Mesenteric fat pad (tissue), 1 donor: ENCODE measurements at places on chromosomes 16 and 17.

- no peak for DNase-seq
Measured at GRCh38 chr17:37710344-37710886, 34.4 kb downstream of the HNF1B start.

DNA sequence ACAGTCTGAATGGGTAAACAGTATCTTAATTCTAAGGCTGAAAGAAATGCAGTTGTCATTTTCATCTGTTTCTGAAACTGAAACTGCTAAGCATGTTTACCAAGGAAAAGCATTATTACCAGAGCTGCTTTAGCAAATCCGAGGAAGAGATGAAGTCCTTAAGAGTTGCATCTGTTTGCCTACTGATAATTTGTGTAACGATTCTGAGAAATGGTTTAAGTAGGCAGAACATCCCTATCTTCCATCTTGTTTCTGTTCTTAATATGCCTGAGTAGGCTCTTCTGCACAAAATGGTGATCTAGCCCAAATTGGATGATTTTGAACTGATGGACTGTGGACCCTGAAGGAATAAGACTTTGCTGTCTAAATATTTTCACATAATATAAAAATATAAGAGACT is 34.9 kb downstream of the NUP93 start:
- no peak for DNase-seq

DNA sequence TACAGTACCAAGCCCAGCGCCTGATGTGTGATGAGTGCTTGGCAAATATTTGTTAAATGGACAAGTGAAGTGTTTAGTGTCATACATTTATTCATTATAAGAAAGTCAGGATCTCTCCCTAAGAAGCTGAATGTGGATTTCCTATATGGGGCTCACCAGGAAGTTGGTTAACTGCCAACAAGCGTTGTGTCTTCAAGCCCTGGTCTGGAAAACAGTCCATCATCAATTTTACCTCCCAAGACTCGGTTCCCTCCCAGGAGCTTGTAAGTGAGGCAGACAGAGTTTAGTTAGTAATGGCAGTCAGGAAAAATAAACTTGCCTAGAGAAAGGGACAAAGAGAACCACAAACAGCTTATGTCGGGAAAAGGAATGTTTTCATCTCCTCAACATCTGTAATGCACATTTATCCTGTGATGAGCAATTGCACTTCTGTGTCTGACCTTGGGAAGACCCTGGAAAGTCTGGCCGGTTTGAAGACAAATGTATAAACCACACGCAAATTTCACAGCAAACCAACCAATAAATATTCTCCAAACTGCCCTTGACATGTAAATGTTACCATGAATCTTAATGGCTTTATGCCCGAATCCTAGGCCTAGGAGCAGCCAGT is 28.3 kb downstream of the C16orf95 start:
- no peak for DNase-seq

DNA sequence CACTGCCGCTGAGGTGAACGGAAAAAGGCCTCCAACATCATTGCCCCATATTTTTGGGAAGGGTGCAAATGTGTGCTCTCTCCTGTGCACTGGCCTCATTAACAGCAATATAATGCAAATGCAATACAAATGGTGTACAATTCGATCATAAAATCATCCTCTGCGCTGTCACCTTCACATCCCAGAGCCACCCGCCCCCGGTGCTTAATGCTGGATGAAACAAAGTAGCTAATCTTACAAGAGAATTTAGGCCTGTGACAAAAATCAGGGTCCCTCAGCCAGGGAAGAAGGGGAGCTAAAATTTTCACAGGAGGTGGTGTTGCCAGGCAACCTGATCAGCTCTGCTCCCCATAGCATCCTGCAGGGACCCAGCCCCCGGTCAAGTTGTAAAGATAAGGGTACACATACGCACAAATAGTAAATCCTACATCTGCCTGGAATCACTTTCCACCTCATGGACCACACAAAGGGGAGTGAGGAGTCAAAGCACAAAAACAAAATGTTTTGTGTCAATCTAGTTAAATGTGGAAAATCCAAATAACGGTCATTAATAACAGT is 3.0 kb downstream of the TBC1D16 start:
- no peak for DNase-seq

- DNase-seq, result no peak
Measured at GRCh38 chr16:11047057-11047456, 102.7 kb downstream of the CLEC16A start.

- no peak for DNase-seq
Measured at GRCh38 chr17:16484445-16485175, 7.4 kb downstream of the LRRC75A start.

DNA sequence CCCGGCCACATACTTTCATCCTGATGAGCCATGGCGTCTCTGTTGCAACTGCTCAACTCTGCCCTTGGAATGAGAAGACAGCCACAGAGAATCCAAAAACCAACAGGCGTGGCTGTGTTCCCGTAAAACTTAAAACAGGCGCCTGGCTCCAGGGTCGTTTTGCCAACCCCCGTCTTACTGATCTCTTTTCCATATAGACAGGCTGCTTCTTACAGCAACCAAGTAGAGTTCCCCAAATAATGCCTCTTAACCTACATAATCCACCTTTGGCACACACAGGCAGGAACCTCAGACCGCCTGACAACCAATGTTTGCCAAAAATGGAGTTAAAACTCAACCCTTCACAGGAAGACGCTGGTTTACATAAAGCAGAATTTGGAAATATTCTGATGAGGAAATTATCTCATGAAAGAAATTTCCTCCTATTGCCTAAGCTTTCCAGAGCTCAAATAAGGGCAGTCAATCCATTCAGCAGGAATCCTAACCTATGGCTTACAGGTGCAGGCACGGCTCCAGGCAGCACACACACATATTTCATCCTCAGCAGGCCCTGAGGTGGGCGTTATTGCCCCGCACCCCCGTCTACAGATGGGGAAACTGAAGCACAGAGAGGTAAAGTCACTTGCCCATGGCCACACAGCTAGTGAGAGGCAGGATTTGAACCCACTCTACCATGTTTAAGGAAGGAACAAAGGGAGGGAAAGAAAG is 35.8 kb downstream of the LITAF start:
- no peak for DNase-seq

DNA sequence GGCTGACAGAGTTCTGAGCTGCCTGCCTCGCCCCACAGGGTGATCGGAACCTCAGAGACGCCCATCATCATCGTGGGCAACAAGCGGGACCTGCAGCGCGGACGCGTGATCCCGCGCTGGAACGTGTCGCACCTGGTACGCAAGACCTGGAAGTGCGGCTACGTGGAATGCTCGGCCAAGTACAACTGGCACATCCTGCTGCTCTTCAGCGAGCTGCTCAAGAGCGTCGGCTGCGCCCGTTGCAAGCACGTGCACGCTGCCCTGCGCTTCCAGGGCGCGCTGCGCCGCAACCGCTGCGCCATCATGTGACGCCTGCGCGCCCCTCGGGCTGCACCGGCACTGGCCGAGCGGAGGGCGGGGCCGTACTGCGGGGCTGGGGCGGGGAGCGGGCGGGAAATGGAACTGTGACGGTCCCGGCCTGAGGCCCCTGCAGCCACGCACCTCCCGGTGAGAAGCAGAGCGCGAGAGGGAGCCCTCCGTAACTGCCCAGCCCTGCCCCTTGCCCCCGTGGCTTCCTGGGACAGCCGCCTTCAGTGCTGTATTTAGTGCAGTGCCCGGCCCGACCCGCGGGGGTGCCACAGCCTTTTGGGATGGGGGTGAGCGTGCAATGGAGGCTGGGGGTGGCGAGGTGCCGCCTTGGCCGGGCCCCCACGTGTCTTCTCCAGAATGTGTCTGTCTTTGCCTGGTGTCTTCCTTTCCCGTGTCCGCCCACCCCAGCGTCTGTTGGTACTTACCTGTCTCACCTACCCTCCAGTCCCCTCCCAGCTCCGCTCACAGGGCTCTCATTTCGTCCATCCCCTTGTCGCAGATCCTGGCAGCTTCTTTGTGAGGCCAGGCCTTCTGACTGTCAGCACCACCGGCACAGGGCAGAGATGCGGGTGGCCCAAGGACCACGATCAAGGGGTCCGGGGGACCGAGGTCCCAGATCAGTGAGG is 9.8 kb downstream of the RASL10B start:
- DNase-seq, result peak; percentile 87

DNA sequence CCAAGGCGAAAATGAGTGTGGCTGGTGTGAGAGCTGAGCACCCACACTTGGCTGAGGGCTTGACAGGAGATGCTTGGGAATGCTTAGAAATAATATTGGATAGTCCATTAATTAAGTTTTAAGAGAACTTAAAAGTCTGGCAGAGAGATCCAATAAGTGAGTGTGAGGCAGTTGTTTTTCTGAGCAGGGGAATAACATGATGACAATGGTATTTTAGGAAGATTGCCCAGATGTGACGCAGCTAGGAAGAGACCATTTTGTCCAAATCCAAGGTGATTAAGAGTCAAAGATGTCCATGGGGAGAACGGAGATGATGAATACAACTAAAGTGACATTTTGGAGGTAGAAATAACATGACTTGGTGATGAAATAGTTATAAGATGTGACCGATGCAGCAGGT is 102.8 kb upstream of the AXIN2 start:
- no peak for DNase-seq

- DNase-seq, result no peak
Measured at GRCh38 chr16:87470332-87470731, 22.5 kb downstream of the ZCCHC14 start.

GRCh38 chr17:29292992-29293889 is 707 bp downstream of the NUFIP2 start:
- peak; percentile 92 for DNase-seq

DNA sequence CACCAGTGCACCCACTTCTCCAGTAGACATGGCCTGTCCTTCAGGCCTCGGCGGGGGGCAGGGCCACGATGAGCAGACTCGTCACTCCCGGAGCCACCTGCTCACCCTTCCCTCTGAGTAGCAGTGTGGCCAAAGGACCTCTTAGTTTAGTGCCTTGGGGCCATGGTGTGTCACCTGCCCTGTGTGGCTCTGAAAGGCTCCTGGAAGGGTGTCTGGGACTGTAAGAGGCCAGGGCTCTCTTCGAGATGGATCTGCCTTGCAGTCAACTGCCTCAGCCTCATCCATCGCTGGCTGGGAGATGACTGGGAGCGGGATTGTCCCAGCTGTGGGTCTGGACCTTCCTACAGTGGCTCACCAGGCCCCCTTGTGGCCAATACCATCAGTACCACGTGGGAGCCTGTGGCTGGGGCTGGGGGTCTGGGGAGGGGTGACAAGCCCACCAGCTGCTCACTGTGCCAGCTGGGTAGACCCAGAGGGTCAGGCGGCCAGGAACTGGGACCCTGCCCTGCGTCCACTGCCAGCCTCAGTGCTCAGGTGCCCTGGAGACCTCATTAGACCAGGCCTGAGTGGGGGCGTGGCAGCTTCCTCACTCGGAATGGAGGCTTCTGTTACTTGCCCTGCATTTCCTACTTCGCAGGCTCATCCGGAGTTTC is 133.4 kb downstream of the OR1D5 start:
- DNase-seq, result no peak

DNA sequence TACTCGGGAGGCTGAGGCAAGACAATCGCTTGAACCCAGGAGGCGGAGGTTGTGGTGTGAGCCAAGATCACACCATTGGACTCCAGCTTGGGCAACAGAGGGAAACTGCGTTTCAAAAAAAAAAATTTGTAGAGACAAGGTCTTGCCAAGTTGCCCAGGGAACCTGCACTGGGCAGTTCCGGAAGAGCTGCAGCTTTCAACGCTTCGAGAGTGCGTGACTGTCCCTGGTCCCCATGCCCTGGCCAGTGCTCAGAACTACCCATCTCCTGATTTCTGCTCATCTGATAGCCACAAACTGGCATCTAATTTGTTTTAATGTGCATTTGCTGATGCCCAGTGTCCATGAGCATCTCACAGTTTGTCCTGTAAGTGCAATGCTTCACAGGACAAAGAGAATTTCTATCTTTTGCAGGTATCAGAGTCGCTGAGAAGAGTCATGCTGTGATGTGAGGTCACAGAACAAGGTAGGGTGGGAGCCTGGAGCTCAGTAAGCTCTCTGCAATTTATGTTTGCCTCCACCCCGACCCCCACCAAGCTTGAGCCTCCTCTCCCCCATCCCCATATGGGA is 3.9 kb downstream of the ACTG1 start:
- no peak for DNase-seq

DNA sequence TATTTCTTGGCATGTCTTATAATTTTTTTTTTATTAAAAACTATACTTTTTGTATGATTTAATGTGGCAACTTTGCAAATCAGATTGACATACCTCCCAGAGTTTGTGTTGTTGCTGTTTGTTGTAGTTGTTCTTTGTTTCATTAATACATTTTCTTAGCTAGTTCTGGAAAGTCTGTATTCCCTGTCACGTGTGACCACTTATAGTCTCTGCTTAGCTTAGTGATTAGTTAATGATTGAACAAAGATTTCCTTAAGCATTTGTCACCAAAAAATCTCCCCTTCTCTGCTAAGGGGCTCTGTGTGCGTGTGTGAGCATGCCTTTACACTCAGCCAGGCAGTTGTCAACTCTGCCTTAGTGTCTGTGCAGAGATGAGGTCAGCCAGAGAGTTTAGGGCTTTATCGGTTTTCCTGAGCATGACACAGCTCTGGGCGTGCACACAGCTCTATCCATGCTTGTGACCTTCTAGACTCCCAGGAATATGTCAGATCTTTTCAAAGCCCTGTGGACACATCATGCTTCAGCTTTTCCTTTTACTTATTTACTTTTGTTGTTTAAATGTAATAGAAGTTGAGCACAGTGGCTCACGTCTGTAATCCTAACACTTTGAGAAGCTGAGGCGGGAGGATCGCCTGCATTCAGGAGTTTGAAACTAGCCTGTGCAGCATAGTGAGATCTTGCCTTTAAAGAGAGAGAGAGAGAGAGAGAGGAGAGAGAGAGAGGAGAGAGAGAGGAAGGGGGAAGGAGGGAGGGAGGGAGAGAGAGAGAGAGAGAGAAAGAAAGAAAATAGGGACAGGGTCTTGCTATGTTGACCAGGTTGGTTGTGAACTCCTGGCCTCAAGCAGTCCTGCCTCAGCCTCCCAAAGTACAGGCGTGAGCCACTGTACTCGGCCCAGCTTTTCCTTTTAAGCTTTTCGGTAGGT is 21.9 kb downstream of the DNAI2 start:
- no peak for DNase-seq

DNA sequence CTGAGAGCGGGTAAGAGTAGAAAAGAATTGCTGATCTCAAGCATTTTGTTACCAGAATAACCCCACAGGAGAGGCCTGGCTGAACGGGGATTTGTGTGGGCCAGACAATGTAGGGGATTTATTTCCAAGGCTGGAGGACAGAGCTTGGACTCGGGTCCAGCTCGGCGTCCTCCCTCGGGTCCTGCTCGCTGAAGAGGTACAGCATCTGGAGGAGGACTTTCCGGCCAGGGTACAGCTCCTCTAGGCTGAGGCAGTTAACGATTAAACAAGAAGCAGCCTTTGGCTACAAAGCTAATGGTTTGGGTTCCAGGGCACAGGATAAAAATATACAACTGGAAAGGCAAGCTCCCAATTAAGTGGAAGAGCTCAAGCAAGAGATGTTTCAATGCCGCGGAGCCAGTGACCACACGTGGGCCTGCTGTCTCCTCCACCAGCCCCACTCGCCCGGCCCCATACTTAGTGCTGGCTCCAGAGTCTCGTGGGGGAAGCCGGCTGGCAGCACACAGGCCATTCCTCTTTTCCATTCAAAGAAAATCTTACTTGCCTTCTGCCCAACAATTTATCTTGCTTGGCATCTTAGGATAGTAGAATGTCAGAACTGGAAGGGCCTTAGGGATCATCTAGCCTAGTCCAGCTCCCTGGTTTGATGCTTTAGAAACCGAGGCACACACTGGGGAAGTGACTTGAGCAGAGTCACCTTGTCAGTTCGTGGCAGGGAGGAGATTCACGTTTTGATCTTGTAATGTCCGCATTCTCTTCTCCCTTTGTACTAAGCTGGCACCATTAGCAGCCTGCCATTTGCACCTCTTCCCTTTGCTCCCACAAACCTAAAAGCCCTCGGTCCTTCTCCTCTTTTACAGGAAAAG is 85.9 kb upstream of the TBX2 start:
- DNase-seq, result peak; percentile 67

- DNase-seq, result no peak
Measured at GRCh38 chr17:41734139-41734948, at the start of gene HAP1. Gene HAP1 (minus strand): TSS chr17:41734643. CDS start chr17:41734634, 9 bp downstream.
